ENCODE measurements at places on chromosomes 3 and 15.
A peak's percentile ranks its signal among the peaks of the same experiment; 100 is the strongest.

GRCh38 chr3:38131621-38132369 lies 5.1 kb downstream of the ACAA1 start:
- peak; percentile 25 for DNase-seq

DNA sequence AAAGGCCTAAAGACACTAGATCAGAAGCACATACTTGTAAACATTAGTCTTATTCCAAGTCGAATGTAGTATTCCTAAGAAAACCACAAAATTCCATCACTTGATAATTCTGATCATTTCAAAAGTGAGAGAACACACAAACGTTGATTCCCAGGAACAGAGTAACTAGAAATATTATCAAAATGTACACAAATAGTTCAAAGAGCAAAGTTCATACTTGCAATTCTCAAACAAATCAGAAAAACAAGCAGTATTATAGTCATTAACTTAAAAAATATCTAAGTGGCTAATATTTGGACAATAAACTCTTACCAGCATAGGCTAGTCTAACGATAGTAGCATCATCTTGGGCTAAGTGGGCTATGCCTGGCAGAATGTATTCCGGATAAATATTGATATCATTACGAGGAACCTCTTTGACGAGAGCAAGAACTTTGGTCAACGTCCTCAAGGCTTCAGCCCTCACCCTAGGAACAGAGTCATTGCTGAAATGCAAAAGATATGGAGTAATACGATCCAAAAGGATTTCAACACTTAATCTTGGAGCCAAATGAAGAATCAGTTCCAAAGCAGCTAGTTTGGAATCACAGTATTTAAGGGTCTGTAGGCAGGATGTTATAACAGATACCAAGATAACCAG lies 13.3 kb downstream of the PIK3R4 start:
- DNase-seq, result no peak

- no peak for DNase-seq
Measured at GRCh38 chr3:79636372-79636771, 131.4 kb downstream of the ROBO1 start.

GRCh38 chr3:69724722-69725435 lies 14.4 kb upstream of the MITF start:
- no peak for DNase-seq

GRCh38 chr3:29212789-29213433 lies 68.0 kb upstream of the RBMS3 start:
- no peak for DNase-seq

DNA sequence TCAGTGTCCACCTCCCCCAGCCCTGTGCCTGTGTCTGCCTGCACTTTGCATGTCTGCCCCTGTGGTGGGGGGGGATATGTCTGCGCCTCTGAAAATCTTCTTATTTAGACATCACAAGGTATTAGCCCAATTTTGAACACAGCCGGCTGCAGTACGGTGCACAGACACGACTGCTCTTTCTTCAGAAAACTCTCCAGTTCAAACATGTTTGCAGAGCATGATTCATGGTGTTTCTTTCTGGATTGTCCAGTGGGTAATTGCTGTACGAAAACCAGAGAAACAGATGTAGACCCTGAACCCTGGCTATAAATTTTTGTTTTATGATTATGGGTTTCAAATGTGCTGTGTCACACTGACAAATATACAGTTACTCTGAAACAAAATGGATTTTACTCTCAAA lies 3.4 kb upstream of the RARB start:
- peak; percentile 47 for DNase-seq

DNA sequence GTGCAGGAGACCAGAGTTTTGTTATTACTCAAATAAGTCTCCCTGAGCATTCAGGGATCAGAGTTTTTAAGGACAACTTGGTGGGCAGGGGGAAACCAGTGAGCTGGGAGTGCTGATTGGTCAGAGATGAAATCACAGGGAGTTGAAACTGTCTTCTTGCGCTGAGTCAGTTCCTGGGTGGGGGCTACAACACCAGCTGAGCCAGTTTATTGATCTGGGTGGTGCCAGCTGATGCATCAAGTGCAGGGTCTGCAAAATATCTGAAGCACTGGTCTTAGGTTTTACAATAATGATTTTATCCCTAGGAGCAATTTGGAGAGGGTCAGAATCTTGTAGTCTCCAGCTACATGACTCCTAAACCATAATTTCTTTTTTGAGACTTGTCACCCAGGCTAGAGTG lies 13.8 kb upstream of the ZNF662 start:
- DNase-seq, result no peak

- DNase-seq, result no peak
Measured at GRCh38 chr3:146524961-146525360, 19.4 kb downstream of the PLSCR1 start.

- no peak for DNase-seq
Measured at GRCh38 chr3:133540896-133541674, 32.4 kb upstream of the CDV3 start.

- peak; percentile 78 for DNase-seq
Measured at GRCh38 chr3:141241616-141242376, 10.2 kb downstream of the PXYLP1 start.
